ENCODE measurements at places on chromosomes 4 and X.

DNA sequence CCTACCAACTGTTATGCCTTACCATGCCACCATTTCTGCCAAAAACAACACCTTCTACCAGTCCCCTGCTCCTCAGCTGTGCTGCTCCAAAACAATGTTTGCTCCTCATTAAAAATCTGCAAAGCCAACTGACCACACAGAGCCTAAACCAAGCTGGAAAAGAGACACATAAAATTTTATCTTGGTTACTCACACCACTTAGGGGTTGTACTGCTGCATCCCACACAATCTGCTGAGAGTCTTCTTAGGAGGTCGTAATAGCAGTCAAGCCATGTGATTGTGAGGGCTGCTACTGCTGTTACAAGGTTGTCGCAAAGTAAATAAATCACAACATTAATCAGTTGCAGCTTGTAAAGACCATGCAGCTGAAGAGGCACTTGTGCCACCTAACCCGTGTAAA lies 607.4 kb upstream of the FAM241A start:
- no peak for DNase-seq

GRCh38 chr4:140995058-140995457 lies 138.2 kb downstream of the RNF150 start:
- DNase-seq = no peak

DNA sequence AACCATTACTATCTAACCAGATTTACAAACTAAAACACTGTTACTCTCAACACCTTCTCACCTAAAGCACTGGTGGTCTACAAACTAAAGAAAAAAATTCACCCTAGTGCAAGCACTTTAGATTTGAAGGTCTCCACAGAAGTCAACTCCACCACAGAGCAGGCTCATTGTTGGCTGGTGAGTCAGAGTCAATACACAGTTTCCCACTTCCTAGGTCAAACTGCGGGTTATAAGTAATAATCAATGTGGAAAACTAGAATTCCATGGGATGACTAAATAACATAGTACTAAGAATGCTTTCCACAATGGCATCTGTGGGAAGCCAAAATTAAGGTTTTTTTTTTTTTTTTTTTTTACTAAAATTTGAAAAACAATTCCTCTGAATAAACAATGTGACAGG lies 191.8 kb downstream of the PDGFC start:
- DNase-seq = no peak

DNA sequence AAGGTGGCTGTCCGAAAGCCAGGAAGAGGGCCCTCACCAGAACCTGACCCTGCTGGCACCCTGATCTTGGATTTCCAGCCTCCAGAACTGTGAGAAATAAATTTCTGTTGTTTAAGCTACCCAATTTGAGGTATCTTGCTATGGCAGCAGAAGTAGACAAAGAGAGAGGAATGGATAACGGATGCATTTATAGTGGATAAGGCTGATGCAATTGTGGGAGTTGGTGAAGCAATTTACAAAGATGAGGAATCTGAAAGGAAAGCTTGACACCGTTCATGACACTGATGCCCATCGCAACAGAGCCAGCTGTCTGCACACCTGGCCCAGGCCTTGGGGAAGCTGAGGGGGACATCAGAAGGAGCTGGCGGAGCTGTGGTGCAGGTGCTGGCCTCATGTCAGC lies 35.7 kb upstream of the MSL3 start:
- DNase-seq = no peak

- no peak for DNase-seq
Measured at GRCh38 chr4:10371121-10371520, 86.1 kb downstream of the ZNF518B start.

GRCh38 chrX:154020536-154021115 lies 924 bp upstream of the IRAK1 start:
- no peak for DNase-seq

GRCh38 chr4:97924341-97924958 lies 218.8 kb downstream of the STPG2 start:
- DNase-seq = no peak

GRCh38 chr4:54165438-54165837 lies 63.7 kb upstream of the PDGFRA start:
- no peak for DNase-seq

DNA sequence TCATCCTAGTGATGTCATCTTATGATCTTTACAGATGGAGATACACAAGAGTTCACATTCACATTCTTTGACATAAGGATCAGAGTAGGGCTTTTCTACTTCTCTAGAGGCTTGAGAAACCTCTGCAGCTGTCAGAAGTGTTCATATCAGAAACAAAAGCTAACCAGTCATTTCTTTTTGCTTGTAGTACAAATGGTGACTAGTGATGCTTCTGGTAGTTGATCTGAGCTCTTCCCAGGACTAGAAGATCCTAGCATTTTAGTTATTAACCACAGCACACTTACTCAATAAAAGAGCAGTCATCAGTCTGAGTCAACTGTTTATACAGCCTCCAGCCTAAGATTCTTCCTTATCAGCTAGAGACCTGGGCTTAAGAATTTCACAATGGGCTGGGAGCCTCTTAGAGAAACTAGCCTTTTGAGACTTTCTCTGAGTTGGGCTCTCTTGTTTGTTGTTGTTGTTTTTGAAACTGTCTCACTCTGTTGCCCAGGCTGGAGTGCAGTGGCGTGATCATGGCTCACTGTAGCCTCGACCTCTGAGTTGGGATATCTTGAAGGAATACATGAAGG lies 84.1 kb downstream of the TMEM164 start:
- DNase-seq = no peak

DNA sequence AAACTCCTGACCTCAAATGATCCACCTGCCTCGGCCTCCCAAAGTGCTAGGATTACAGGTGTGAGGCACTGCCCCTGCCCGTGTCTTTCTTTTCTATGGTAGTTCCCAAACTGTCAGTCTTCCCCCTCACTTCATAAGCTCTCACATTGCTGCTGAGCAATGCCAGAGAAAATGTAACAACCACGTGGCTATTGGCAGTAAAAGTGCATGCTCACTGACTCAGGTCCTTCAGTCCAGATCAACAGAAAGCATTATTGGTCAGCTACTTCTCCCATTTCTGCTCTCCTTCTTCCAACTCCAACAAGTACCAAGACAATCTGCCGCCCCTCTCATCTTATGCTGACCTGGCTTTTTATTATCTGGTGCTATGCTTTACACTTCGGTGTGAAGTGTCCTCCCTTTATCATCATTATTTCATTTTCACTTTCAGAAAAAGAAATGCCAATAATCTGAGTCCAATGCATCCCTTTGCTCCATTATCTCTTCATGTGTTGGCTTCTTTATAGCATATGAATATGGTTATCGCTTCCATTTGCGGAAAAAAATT lies 133.8 kb upstream of the UGT8 start:
- no peak for DNase-seq

DNA sequence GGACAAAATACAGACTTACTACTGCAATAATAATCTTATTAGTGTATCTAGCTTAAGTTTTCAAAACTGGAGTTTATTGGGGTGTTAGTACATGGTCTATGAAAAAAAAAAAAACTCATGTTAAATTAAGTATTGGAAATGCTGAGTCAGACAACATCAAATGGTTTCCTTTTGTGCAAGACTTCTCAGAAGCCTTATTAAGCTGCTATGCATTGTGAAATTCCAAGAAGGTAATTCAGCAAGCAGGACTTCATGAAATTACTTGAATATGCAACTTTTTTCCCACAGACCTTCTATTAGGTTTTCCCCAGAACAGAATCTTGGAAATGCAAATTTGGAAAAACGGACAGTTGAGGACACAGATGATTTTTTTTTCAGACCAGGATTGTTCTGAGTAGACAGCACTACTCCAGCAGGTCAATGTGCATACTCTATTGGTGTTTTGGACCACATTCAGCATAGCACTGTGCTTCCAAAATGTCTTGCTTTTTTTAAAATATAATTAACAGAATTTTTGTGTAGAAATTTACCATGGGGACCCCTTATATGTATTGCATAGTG lies 568.8 kb upstream of the TENM3 start:
- DNase-seq = no peak

- DNase-seq = no peak
Measured at GRCh38 chrX:133150730-133151129, 53.8 kb upstream of the USP26 start.

GRCh38 chrX:37904833-37905232 lies 57.5 kb upstream of the DYNLT3 start:
- no peak for DNase-seq

DNA sequence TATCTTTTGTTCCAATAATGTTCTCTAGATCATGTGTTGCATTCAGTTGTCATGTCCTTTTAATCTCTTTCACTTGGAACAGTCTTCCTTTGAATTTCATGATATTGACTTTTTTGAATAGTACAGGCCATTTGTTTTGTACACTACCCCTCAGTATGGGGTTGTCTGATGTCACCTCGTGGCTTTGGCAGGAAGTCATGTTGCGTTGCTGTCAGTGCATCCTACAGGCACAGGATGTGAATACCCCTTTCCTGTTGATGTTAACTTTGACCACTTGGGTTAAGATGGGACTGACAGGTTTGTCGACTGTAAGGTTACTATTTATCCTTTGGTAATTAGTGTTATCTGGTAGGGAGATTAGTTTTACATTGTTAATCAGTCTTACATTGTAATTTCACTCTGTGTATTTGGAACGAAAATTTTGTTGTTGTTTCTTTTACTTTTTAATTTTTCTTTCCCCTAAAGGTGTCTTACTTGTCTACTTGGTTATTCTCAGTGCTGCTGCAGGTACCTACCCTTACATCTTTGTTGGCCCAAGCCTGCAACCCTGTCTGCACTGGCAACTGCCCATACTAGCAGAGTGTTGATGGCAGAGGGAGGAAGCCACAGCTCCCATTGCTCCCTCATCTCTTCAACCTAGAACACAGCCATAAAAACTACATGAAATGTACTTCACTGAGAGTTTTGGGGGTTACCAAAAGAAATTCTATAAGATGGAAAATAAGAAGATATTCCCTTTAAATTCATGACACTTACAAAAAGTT lies 14.7 kb upstream of the ATP8A1 start:
- DNase-seq = no peak

DNA sequence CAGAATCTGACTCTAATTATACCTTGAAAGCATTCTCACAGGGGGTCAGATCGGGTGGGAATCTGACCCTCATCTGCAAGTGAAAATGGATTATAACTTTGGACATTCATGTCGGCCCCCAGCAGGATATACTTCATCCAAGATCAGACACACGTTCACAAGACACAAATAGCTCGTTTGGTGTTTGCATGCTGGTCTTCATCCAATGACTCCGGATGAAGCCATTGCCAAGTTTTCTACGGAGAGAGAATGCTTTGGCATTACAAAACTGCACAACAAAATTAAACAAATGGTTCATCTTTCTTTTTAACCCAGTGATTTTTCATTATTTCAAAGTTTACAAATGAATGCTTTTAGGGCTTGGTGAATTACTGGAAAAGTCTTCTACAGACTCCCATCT lies 105.5 kb downstream of the MID1 start:
- DNase-seq = no peak

DNA sequence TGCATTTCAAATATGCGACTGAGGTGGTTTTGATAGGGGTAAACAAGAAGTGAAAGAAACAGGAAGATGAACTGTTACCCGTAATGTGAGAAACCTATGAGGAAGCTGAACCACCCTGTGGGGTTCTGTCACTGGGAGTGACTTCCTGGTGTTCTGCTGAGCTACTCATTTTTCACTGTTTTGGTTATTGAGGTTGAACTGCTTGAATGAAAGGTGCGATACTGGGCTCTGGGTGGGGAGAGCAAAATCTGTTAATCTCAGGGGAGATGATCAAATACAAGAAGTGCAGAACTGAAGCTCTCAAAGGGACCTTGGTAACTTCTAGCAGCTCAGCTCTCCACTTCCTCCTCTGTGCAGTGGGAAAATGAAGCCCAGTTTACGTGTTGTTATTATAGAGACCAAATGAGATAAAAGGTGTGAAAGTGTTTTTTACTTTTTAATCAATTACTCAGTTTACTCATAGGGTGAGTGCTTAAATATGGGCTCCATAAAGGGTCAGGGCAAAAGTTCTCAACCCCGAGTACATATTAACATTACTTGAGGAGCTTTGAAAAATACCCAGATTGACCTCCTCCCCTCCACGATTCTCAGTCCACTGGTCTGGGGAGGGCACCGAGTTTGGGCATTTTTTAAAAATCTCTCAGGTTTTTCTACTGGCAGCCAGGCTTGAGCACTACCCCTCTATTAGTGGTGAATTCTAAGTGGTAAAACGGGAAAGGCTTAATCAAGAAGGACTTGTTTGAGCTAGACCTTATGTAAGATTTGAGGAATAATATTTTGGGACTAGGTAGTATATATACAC lies 66.7 kb downstream of the COQ2 start:
- DNase-seq = no peak

GRCh38 chrX:72180539-72180938 lies 1.0 kb upstream of the PIN4 start:
- DNase-seq = no peak

GRCh38 chrX:24260842-24261550 lies 52.9 kb downstream of the SUPT20HL2 start:
- DNase-seq = no peak

DNA sequence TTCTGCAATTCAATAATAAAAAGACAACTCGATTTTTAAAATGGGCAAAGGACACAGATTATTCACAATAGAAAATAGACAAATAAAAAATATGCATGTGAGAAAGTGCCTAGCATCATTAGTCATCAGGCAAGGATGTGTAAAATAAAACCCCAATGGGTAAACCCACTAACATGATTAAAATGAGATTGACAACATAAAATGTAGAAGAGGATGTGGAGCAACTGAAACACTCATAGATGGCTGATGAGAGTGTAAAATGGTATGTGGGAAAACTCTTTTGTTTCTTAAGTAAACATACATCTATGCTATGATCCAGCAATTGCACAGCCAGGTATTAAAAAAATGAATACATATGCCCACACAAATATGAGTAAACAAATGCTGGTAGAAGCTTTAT lies 177.6 kb downstream of the IQCM start:
- no peak for DNase-seq

DNA sequence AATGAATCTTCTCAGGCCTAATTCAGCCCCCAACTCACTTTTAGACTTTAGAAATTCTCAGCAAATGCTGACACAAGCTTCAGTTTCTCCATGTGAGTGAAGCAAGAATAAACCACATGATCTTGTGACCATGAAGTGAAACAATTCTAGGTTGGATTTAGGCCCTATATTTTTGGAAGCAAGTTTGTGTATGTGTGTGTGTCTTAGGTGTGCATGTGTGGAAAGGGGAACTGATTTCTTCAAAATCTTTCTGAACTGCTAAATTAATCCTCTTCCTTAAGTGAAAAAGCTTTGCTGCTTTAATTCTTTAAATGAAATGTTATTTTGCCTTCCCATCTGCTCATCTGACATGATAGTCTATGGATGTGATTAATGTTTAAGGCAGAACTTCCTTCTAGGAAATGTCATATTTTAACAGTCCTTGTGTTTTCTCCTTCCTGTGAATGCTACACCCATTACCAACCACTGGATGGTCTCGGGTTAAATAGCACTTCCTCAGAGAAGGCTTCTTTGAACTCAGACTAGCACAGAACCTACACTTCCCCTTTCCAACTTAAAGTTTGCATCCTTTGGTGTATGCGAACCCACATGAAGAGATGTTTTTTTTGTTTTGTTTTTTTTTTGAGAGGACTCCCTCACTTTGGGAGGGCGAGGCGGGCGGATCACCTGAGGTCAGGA lies 1.2 kb upstream of the TMEM144 start:
- DNase-seq = no peak

GRCh38 chr4:54661686-54662085 lies 3.9 kb downstream of the KIT start:
- no peak for DNase-seq

Data from cortex of kidney (tissue), 1 donor.